Nephron progenitor cell (in vitro differentiated cells): ENCODE measurements at places on chromosomes 13 and 19.

GRCh38 chr13:76730220-76730619 is 156.0 kb downstream of the KCTD12 start:
- DNase-seq = no peak

DNA sequence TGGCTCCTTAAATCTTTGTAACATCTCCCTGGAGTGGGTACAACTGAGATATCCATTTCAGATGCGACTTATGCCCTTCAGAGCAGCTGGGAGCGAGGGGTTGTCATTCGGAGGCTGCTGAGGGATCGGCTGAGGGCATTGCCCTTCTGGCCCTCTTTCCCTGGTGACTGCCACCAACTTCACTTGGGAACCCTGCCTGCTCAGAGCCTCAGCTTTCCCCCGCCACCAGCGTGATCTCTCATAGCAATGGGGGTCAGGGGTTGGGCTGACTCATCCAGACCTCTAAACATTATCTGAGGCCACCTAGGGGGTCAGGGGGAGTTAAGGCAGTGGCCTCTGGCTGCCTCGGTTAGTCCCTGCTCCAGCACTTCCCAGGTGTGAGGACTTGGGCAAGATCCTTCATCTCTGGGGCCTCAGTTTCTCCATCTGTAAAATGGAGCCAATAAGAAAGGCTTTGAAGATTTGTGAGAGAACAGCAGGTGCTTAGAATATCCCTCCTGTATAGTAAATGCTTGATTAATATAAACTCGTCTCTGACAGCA is 1.1 kb downstream of the PRX start:
- DNase-seq = no peak

DNA sequence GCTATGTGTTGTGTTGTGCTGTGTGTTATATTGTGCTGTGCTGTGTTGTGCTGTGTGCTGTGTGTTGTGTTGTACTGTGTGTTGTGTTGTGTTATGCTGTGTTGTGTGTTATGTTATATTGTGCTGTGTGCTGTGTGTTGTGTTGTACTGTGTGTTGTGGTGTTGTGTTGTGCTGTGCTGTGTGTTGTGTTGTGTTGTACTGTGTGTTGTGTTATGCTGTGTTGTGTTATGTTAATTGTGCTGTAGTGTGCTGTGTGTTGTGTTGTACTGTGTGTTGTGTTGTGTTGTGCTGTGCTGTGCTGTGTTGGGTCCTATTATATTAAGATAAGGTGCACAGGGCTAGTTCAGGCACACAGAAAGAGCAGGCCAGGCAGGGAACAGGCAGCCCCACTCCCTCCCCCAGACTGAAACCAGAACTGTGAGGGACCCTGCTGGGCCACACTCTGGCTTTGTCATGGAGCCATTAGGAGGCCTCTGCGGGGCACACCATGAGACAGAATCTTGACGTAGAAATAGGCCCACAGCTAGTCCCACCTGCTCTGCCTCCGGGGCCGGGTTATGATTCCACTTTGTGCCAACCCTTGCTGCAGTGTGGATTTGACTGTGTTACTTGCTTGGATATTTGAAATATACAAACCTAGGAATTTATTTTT is 12.1 kb downstream of the SOX1 start:
- DNase-seq = no peak

GRCh38 chr13:106089261-106089980 is 446.0 kb downstream of the EFNB2 start:
- DNase-seq = no peak

DNA sequence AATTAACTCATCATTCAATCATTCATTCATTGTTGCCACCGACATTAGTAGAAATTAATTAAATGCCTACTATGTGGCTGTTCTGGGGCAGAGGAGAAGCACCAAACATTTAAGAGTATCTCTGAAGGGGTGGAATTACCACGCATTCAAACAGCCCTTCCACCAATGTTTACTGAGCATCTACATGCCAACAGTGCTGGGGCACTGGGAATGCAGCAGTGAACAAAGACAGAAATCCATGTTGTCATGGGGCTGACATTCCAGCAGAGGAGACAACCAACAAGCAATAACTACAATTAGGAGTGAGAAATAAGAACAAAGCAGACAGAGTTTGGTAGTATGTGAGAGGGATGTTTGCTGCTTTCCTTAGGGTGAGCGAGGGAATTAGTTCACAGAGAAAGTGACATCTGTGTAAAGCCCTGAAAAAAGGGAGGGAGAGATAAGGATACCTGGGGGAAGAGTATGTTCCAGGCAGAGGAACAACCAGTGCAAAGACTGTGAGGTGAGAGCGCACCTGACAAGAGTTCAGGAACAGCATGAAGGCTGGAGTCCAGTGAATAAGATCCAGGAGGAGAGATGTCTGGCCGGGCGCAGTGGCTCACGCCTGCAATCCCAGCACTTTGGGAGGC is 1.3 kb upstream of the PAK4 start:
- no peak for DNase-seq

- DNase-seq = no peak
Measured at GRCh38 chr19:55622242-55622969, 2.0 kb downstream of the ZNF784 start.

DNA sequence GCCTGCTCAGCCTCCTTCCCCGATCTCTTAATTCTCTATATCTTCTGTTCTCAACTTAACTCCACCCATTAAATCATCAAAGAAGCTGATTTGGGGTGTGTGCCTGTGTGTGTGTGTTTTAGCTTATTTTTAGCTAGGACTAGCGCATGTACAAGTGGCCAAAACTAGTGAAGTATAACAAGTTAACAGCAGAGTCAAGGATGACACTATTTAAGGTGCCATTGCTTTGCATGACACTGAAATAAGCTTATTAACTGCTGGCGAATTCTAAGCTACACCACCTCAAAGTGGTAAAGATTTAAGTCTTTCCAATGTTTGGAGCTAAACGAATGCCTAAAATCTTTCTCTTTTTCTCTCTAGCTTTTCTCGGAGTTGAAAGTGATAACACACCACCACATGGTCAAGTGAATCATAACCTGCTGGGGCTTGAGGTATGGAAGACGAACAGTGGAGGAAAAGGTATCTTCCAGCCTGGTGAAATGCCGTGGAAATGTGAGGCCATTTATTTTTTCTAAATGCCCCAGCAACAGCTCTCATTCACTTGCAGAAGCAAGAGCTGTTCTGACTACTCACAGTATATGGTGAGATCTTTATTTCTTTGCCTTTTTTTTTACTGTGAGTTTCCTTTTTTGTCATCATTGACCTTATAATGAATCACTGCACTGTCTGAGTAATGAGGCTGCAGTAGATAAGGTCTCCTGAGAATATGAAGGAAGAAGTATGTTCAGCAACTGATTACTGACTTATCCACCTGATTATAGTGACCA is 570.3 kb downstream of the PCDH9 start:
- DNase-seq = no peak

- DNase-seq = no peak
Measured at GRCh38 chr13:95707035-95707434, 30.1 kb downstream of the DNAJC3 start.

DNA sequence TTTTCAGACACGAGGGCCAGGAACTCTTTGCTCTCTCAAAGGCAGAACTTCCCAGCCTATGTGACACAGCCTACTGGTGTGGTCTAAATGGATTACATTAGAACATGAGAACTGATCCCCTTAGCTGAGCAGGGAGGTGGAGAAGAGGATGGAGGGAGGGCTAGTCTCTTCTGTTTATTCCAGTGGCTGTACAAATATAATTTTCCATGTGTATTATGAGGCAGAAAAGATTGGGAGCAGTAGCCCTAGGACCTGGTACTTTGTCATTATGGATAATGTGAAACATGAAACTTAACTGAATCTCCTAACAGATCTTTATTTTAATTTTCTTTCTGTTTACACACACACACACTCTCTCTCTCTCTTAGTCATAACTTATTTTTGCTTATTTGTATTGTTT is 82.1 kb downstream of the WDFY2 start:
- no peak for DNase-seq

DNA sequence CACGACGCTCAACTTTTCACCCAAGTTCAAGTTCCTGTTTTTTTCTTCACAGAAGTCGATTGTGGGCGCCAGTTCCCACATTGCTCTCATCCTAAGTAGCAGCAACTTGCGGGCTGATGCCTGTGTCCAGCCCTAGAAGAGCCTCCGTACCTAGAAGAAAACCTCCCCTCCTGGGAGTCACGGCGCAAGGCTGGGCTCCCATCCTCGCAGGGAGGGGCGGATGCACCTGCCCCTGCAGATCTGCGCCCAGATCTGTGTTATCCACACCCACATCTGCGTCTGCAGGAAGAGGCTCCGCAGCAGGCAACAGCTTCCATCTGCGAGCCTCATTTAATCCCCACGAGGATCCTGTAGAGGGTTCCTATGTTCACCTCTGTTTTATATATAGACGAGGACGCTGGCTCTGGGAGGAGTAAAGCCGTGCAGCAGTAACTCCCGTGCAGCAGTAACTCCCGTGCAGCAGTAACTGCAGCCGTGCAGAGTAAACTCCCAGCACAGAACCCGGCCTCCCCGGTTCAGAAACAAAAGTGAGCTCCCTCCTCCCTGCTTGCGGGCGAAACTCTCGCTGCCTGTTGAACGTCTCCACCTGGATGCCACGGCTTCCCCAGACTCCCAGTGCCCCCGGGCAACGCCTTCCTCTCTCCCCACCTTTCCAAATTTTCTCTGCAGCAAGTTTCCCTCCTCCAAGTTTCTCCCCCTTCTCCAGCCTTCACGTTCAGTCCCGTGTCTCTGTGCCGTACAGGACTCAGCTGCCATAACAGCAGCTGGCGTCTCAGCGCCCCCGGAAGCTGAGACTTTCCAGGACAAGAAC is 23.5 kb upstream of the LAIR1 start:
- peak; percentile 2 for DNase-seq
